ENCODE measurements at places on chromosomes 6 and 20.

DNA sequence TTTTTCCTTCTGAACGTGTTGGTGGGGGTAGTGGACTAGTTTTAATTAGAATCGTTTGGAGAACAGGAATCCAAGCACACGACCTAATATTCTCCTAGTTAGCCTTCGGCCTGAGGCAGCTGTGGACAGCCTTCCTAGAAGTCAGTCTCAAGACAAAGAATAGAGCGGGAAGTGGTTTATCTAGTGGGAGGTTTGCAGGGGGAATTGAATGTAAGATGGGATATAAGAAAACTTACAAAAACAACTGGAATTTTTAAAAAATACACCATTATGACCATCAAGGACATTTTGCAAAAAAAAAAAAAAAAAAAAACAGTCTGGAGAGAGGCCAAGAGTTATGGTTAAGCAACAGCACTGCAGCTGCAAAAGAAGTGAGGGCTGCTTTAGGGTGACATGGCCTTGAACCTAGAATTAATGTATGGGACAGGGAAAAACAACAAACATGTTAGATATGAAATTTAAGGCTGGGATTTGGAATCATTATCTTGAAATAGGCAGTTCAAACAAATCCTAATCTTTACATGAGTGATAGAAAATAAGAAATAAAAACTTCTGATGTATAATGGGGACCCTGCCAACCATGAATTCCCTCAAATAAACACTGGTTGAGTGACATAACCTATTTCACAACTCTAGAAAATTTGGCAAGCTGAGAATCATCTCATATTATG lies 40.2 kb downstream of the PLAGL1 start:
- no peak for DNase-seq

GRCh38 chr6:71205336-71205956 lies 83.2 kb upstream of the OGFRL1 start:
- DNase-seq, result no peak

DNA sequence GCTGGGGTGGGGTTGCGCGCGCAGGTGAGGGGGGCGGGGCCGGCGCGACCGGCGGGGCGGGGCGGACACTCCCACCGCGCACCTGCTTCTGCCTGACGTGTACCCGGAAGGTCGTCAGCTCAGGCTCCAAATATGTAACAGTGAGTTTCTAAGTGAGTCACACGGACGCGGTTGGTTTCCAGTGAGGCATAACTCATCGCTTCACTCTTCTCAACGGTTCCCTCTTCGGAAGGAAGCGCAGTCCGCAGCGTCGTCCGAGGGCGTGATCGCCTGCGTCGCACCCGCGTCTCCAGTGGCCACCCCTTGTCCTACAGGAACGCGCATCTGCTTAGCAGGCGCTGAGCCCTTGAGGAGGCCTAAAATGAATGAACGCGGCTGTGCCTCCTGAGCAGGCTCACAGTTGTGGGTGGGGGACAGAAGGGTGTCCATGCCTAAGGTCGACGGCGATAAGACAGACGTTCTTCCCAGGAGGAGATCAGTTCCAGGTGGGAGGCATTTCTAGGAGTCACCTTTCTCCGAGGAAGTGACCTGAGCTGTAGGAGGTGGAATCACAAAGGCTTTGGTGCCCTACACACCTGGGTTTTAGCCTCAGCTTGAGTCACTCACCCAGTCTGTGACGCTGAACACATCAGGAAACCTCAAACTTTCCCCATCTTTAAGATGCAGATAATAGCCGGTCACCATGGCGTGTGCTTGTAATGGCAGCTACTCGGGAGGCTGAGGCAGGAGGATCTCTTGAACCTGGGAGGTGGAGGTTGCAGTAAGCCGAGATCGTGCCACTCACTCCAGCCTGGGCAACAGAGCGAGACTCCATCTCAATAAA lies 50.9 kb upstream of the EZR start:
- peak; percentile 36 for DNase-seq

DNA sequence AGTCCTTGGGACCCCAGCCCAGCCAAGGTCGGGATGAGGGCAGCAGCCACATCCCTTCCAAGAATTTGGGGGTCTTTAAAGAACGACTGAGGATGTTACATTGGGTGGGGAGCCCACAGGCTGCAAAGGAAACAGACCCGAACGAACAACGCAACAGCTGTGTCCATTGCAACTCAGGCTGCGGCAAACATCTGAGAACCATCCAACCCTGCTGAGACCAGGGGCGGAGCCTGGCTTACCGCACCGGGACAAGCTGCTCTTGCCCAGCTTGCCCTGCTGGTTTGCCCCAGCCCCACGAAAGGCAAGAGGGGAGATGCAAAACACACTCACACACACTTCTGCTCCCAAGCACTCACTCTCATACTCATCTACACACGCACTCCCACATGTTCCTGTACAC lies 21.5 kb upstream of the TAF4 start:
- no peak for DNase-seq

DNA sequence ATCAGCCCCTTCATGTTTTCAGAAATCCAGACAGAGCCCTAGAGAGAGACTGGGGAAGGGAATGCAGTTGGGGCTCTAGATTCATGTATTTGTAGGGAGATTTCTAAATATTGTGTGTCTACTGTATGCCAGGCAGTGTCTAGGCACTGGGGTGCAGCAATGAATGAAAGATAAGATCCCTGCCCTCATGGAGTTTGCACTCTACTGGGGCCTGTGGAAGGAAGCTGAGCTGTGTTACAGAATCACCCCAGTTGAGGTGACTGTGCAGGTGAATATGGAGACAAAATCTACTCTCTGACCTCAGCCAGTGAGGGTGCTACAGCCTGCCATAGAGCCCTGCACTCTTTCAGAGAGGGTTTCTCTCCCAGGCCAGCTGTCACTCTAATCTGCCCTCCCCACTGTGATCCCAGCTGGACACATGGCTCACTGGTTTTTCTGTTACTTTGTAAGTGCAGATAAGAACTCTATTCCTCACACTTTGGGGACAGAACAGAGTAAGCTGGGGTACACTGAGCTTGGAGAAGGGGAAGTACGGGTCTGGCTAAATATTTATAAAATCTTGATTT lies 69.2 kb upstream of the E2F3 start:
- no peak for DNase-seq

GRCh38 chr6:123042401-123042800 lies 46.4 kb downstream of the CLVS2 start:
- DNase-seq, result no peak

Data from activated gamma-delta T cell treated with Interleukin-2 at 50 U/mL for 16 hours (primary cell).